Activated CD4-positive, alpha-beta T cell treated with anti-CD3 and anti-CD28 coated beads for 4 hours (primary cell): ENCODE measurements at places on chromosomes 16 and 17.
A peak's percentile ranks its signal among the peaks of the same experiment; 100 is the strongest.

- no peak for DNase-seq
These were observed 14.2 kb upstream of the CACNG4 start for GRCh38 chr17:66950325-66950724.

- no peak for DNase-seq
These were observed 3.0 kb downstream of the CES3 start for GRCh38 chr16:66964049-66964448.

DNA sequence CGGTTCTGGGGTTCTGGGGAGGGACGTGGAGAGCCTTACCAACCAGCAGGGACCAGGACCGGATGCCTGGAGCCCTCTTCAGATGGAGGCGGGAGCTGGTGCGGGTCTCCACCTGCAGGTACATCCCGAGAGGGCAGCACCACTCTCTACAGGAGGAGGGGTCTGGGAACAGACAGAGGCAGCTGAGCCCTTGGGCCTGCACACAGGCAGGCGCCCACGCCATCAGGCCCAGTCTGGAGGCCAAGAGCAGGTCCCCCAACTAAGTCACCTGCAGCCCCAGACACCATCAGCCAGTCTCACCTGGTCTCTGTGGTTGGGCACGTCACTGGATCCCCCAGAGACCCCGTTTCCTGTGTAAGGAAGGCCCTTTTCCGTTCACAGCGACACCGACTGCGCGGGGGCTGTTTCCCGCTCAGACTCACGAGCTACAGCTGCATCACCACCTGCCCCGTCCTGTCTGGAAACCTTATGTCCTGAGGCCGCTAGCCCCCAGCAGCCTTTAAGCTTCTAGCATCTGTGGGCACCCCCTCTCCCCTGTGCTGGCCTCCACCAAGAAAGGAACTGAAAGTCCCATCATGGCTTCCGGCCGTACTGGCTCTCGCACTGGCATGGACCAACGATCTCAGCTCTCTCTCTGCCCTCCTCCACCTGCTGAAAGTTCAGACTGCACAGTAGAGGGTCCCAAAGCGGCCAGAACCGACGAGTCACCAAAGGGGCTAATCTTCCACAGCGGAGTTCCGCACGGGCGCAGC, 1.2 kb downstream of the CYBC1 start:
- DNase-seq, result peak; percentile 69

- DNase-seq, result no peak
These were observed 85.7 kb downstream of the MGAT5B start for GRCh38 chr17:76953946-76954345.

DNA sequence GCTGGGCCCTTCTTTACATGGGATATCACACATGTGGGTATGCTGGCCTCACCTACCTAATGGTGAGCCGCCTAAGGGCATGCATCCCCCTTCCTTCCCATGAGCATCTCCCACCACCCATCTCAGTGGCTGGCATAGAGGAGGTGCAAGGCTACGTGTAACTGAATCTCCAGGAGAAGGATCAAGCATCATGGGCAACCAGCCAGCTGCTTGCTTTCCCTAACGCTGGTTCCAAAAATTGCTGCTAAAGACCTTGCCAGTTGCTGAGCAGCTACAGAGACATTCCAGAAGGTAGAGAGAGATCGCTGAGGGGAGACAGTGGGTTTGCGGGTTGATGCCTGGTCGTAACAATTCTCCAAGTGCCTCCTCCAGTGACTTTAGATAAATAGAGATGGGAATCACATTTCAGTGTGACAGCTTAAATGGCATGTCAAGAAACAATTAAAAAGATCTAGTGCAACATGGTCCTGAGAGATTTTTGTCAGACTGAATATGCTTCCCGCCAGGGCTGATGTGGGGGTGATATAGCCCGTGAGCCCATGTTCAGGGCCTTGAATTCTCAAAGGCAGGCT, 378.4 kb upstream of the CDH5 start:
- no peak for DNase-seq

DNA sequence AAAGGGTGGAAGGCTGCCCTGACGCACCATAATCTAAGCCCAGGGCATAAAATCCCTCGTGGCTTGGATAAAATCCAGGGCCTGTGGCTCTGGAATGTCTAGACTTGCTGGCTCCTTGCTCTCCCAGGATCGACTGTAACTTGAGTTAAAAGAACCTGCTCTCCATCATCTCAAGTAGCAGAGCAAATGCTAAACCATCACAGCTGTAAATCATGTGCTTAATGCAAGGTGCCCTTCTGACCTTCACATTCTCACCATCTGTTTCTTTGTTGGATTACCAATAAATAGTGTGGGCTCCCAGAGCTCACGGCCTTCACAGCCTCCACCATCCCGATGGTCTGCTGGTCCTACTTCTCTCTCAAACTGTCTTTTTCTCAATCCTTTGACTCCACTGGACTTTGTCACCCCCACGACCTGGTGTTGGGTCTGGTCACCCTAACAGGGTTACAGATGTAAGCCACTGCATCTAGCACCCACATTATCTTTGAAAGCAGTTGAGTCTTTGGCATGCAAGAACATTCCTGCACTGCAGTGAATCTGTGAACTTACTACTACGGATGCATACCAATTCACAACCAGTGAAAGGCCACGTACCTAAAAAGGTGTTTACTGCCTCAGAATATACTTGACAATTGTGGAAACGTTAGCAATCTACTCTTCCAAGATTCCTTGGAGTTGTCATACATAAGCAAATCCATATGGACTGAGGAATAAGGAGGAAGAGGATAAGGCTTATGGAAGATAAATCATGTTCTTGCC, 15.3 kb downstream of the RSL1D1 start:
- DNase-seq, result no peak

GRCh38 chr17:42230225-42230624, 35.9 kb upstream of the GHDC start:
- DNase-seq, result no peak

DNA sequence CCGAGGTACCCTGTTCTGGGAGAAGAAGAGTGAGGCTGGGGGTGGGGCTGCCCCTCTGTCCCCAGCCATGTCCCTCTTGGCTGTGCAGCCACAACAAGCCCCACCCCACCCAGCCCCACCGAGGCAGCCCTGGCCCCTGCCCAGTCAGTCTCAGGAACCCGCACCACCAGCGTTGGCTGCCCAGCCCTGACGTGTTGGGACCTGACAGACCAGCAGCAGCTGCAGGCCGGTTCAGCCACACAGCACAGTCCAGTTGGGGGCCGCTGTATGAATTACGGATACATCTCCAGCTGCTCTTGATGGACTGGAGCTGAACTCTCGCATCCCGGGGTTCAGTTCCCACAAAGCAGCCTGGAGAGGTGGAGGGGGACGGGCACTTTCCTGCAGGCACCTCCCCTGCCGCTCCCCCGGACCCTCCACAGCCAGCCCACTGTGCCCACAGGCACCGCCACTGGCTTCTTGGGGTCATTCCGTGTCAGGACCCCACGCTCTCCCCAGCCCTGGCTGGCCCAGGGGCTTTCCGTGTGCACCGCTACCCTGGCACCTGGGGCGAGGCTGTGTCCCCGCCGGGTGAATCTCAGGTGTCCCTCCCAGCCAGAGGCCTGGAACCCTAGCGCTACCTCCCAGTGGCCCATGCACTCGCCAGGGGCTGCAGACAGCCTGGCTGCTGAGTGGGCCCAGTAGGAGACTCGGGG, 7.1 kb downstream of the CDH15 start:
- DNase-seq, result no peak

GRCh38 chr17:1183171-1183873, 3.5 kb upstream of the ABR start:
- DNase-seq, result no peak

DNA sequence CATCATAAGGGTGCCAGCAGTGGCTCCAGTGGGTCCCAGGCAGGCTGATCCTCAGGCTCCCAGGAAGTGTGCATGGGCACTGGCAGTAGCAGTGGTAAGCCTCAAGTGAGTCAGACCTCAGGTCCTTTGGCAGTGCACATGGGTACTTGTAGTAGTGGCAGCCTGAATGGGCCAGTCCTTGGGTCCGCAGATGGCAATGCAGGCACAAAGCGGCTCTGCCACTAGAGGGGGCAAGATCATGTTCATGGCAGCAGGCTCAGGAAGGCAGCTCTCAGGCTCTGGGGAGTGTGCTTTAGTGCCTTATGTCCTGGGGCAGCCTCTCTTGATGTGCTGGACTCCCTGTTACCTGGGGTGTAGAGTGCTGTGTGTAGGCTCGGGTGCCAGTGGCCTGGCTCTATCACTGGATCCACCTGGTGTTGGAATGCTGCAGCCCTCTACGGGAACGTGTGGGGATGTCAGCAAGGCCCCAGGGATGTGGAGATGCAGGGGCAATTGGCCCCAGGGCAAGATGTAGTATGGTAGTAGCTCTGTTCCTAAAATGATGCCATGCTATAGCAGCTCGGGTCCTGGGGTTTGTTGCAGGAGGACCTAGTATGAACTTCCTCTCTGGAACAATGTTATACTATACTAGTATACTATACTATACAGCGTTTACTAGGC, 11.0 kb downstream of the ACSM3 start:
- peak; percentile 52 for DNase-seq

- DNase-seq, result no peak
These were observed 52.0 kb downstream of the ABHD15 start for GRCh38 chr17:29514792-29515191.

DNA sequence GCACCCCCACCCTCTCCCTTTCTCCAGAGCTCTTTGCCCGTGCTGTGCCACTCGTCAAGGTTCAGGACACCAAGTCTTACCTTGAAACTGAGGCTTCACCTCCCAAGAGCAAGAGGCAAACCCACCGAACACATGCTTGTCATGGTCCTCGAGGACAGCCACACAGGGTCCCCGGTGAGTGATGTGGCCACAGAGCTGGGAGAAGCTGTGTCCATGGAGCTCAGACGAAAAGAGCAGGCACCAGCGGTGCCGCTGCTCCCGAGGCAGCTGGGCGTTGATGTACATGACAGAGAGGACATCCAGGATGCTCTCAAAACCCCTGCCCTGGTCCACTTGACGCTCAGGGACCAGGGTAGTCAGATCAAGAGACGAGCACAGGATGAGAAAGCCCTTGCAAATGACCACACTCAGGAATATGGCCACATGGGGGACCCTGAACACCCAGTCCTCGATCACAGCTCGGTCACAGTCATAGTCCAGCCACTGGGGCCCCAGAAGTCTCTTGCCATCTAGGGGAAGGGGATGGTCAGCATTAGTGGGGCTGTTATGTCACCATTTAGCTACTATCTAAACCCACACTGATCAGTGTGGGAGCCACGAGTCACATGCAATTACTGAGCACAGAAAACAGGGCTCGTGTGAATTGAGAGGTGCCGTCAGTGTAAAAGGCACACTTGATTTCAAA, 17.8 kb downstream of the MEAK7 start:
- DNase-seq, result no peak

DNA sequence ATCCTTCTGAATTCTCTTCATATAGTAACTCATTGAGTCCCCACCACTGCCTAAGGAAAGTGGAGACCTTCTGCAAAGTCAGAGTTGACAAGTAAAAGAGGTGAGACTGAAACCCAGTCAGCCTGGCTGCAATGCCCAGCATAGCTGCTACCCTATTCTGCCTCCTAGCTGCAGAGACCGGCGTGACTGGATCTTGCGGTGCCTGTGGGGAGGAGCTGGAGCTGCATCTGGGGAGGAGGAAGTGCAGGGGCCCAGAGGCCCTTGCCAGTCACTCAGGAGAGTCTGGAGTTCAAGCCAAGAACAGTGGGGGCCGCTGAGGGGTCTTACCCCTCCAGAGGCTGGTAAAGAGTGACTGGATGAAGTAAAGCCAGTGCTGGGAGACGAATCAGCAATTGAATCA, 35.0 kb upstream of the ZNF423 start:
- DNase-seq, result no peak

DNA sequence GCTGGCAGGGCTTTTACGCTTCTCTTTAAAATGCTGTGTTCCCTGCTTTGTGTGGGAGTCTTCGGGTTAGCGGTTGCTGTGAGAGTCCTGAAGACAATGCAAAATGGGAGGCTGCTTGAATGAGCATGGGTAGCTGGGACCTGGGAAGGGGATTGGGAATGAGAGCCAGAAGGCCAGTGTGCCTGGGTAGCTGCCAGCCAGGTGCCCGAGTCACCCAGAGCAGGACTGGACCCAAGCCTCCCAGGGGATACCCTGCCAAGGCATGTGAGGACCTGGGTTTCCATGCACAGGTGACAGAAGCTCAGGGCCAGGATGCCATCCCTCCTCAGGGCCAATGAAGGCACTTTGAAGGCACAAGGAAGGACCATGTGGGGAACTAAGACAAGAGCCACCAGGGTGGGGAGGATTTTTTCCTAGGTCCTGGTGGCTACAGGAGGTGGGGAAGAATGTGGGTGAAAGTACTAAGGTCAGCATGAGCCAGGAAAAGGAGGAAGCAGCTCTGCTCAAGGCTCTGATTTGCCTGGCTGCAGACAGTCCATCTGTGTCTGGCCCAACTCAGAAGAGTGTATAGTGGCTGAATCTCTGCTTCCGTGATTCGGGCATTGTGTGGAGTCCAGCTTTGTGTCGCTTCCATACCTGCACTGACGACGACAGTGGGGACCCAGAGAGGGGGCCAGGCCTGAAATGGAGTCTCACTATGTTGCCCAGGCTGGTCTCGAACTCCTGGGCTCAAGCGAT, 20.5 kb downstream of the TMEM94 start:
- DNase-seq, result no peak

GRCh38 chr16:83717814-83718213, 90.0 kb upstream of the HSBP1 start:
- no peak for DNase-seq

- no peak for DNase-seq
These were observed 508 bp downstream of the FLCN start for GRCh38 chr17:17236295-17237025.

- DNase-seq, result peak; percentile 63
These were observed 56.6 kb upstream of the GSE1 start for GRCh38 chr16:85556456-85557082.

- DNase-seq, result no peak
These were observed 122.4 kb upstream of the NUDT7 start for GRCh38 chr16:77599793-77600415.

- DNase-seq, result peak; percentile 58
These were observed 1.6 kb downstream of the CD7 start for GRCh38 chr17:82315703-82316358.

GRCh38 chr17:19868079-19868395, 301 bp upstream of the ULK2 start:
- no peak for DNase-seq

- no peak for DNase-seq
These were observed 651.4 kb upstream of the GOT2 start for GRCh38 chr16:59385491-59385890.

GRCh38 chr16:68380676-68381362, 67.5 kb downstream of the SMPD3 start:
- no peak for DNase-seq

DNA sequence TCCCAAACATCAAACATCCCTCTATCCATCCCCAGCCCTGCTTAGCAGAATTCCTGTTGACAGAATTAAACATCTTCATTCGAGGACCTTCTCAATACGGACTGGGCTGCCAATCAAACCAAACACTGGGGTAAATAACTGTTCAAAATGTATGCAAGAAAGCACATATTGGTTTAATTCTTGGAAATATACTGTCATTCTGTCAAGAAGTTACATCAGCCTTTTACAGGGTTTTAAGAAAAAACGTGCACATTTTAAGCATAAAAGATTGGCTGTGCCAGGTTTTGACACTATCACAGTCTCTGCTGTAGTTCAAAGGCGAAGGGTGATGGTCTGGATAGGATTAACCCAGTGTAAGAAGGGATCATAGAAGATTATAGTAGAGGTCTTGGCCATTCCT, 25.1 kb upstream of the CCNF start:
- no peak for DNase-seq

- no peak for DNase-seq
These were observed 5.7 kb downstream of the CCDC102A start for GRCh38 chr16:57530522-57531252.
